CD14-positive monocyte (primary cell): ENCODE measurements at places on chromosomes 5 and 9.

DNA sequence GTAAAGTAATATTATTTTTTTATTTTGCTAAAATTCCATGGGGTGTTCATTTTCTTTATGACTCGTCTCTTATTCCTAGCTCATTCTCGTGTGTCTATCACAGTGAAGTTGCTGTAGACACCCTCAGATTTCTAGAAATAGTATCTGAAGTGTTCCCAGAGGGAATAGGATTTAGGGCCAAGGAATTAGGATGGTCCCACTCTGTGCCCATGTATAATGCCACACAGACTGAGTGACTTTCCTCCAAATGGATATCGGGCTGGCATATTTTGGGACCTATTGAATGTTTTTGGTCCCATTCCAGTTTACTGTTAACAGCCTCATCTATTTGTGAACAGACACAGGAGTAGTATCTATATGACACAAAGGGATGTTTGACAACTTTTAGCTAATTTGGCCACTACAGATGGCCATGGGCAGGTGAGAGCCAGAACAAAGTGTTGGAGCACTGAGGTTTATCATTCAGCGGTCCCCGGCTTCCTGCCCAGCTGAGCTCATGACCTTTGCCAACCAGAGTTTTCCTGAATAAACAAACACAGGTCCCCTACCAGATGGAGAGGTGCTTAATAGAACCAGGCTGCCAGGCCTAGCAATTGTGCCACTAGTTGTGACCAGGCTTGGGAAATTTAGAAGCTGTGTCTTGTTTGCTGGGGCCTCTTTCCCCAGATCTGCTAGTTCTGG, 46.9 kb downstream of the MAP1B start:
- DNase-seq = no peak

GRCh38 chr5:151676719-151677118, 10.0 kb downstream of the SPARC start:
- DNase-seq = no peak

GRCh38 chr9:91395553-91396471, 27.8 kb downstream of the NFIL3 start:
- DNase-seq = peak; percentile 87

DNA sequence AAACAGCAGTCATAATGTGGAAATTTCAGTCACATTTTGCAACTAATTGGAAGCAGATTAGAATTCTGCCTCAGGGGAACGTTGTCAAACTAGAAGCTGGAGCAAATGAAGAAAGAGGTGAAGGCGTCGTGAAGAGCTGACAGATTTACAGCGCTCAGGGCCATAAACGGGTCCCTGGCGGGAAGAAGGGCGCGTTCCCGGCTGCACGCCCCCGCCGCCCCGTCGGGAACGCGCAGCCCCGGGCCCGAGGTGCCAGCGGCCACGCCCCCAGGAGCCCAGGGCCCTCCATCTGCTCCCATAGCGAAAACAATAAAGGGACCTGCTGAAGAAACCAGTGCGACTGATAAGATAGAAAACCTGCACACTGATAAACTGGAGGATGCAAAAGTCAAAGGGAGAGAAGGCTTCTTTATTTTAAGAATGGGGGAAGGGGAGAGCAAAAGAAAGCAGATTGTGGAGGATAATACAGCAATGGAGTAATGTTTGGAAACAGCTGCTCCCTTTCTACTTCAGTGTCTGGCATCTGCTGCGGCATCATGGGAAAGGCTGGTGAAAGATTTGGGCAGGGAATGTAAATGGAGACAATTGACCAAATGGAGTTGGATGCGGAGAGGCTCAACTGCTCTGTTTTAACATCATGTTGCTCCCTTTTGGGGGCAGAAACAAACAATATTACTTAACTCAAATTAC, 11.1 kb downstream of the ZNF608 start:
- no peak for DNase-seq

DNA sequence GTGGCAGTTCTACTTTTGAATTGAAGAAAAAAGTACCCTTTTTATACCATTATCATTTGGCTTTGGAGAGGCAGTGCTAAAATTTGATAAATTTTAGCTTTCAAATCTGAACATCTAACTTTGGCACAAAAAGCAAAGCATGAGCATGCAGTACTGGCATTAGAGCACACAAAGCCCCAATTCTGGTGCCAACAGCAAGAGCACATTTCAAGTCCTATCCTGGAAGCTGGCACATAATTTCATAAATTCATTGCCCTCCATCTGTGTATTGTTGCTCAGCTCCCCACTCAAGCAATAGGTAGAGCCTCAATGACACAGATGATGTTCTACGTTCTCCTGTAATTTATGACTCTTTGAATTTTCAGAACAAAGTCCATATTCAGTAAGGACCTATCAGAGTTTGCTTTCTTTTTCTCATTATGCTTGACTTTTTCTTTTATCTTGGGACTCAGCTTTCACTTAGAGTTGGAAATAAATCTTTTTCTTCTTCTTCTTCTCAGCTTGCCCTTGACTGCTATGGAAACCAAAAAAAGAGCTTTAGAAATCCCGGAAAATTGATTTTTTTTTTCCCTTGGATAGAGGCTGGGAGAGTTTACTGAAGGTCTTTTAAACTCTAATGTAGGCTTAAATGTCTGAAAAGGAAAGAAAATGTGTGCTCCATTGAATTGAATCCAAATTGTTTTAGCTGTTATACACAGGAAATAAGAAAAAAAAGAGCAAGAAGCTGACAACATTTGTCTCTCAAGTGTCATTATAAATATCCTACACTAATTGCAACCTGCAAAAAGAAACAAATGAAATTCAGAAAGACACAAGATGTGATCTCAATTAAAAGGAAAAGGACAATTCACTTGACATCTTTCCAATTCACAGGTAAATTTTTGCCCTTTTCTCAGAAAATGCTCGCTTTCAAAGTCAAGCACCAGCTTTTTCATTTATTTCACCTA, 380.8 kb upstream of the CDH18 start:
- no peak for DNase-seq

DNA sequence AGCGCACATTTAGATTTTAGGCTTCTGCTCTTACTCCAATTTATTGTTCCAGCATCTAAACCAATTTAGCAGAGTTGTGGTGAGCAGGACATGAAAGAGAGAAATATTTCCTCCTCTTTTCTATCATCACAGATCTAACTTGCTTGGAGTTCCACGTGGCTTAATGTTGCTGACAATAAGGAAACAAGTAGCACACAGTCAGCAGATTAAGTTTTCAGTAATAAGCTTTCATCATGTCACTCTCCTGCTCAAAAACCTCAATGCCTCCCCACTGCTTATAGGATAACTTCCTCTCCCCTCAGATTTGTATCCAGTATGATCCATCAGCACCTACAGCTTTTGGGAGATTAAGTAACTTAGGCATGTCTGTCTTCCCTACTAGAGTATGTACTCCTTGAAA, 10.4 kb upstream of the SSBP2 start:
- DNase-seq = no peak

GRCh38 chr5:32458880-32459495, 14.4 kb upstream of the ZFR start:
- no peak for DNase-seq

GRCh38 chr5:32207355-32207634, 33.2 kb upstream of the GOLPH3 start:
- DNase-seq = peak; percentile 71

DNA sequence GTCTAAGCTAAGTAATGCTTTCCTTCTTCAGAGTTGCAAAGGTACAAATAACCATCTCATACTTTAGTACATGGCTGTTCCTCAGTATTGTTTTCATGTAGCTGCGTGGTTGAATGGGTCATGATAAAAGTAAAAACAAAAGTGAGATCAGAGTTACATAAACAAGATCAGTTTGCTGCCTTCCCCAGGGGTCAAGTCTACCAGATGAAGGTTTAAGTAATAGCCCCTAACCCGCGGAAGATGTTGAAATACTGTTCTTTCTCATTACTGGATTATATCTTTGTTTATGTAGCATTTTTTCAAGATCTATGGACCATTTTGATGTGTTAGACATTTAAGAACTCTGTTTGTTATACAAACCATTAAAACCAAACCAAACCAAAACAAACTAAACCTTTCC, 34.1 kb upstream of the ARRDC3 start:
- DNase-seq = no peak

DNA sequence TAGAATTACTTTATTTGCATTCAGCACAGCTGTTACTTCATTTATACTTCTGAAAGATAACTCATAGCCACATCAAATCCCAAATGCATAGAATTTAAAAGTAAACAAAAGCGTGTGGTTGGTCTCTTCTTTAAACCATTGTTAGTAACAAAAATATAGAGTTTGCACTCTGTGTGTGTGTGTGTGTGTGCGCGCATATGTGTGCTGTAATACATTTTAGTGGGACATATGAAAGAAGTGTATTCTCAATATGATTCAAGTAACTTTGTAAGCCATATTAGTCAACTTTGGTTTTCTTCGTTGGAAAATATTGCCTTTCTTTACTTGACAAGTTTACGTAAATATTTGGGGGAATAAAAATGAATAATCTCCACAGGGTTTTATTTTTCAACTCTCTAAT, 106.1 kb upstream of the PRRC1 start:
- DNase-seq = no peak

DNA sequence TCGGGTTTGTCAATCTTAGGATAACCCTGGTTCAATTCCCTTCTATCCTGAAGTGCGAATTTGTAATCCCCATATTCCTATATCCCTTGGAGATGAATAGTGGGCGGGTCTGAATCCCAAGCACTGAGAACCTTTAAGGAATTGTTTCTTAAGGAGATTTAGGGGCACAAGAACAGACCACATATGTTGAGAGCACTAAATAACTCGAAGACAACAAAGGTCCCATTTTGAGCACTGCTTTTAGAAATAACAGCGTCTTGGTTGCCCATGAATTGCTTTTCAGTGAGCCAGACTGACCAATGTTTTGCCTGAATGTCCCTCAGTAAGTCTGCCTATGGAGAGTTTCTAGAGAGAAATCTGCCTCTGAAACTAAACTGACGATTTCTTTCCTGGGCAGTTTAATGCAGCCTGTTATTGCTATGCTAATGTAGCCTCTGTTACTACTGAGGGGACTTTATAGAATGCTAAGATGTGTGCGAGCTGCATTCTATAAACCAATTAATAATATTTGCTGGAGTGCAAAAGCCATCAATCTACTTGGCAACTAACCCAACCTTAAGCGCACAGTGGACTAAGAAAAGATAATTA, 445.0 kb upstream of the DMAC1 start:
- DNase-seq = no peak

- peak; percentile 52 for DNase-seq
These were observed 138.1 kb downstream of the C9orf50 start for GRCh38 chr9:129482521-129483414.

- DNase-seq = no peak
These were observed 86.3 kb downstream of the UBE2R2 start for GRCh38 chr9:33903157-33903780.
